ENCODE measurements at places on chromosomes 2 and 18. TPM values are rescaled to one million over a fixed set of nuclear protein-coding genes. Genes with fewer than 3 reads are reported as not detected.
A peak's percentile ranks its signal among the peaks of the same experiment; 100 is the strongest.

DNA sequence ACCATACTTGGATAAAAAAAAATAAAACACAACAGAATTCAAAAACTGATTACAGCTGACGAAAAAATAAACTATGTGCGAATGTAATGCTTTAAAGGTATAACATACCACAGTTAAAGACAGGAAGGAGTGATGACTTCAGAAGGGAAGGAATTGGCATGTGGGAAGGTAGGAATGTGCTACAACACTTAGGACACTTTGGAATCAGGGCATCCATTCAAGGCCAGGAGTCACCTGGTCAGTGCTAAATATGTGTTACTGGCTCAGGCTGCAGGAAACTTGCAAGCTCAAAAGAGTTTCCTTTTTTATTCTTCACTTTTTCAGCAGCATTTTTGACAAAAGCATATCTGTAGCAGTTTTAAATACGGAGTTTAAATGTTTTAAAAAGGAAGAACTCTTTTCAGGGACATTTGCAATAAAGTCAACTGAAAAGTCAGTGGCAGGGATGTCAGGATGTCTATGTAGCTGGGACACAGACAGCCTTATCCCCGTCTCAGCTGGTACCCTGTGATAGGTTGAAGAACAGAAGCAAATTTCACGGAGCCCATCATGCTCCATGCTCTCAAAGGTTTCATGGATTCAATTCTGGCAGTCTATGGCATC, 138.0 kb upstream of the KLHL14 start:
- no peak for DNase-seq

- DNase-seq = no peak
These were observed 1.5 kb downstream of the ARPC2 start for GRCh38 chr2:218218268-218219185.

DNA sequence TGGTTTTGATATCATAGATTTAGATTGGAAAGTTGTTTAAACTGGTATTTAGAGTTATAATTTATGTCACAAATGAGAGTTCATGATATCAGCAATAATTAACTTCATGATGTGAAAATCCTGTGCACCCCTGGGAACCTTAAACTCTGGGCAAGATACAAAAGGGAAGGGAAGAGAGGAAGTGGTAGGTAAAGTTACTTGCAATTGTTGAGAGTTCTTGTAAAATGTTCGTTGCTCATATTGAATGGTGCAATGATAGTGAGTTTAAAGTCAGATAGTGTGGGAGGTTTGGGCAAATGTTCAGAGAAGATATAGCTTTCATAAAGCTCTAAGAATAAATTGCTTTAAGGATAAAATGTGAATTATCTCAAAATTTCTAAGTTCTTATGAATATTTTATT, 75.4 kb downstream of the SP110 start:
- no peak for DNase-seq

DNA sequence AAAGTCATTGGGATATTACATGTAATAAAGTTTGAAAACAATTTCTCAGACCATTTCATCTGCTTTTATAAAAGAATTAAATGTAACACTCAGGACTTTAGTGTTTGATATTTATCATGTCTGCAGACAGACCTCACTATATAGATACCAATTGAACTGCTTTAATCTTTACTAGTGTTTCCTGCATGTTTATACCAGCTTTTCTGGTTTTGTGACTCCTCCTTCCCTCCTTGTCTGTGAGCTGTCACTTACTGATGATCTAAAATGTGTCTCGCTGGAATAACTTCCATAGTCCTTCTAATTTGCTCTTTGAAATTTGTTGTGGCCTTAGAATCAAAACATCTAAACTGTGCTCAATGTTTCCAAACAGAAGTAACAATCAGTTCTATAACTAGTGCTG, 71.3 kb upstream of the TWSG1 start:
- DNase-seq = no peak

- DNase-seq = no peak
These were observed 60.4 kb upstream of the HAAO start for GRCh38 chr2:42852798-42853197.

DNA sequence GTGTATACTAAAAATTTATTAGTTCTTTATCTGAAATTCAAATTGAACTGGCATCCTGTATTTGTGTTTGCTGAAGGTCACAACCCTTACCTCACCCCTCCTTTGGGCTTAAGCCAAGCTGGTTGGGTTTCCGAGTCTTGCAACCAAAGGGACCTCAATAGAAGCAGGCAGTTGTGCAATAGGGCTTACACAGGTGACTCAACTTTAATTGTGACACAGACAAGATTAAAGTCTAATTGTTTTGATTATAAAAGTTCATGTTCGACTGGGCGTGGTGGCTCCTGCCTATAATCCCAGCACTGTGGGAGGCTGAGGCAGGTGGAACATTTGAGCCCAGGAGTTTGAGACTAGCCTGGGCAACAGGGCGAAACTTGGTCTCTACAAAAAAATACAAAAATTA, 71.5 kb downstream of the RAB31 start:
- DNase-seq = peak; percentile 47

DNA sequence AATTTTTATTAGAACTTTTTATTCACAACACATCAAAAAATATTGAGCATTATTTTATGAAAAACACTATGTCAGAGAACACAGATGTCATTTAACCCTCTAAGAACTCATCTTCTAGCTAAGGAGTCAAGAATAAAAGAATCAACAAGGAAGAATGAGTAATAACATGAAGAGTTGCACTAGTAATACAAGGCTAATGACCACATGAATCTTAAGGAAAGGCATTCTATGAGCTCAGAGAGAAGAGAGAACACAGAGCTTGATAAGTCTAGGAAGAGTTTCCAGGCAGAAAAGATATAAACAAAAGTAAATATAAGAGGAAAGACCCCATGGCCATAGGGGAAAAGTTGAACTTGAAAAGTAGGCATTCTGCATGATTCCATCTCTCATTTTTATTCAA, 166.5 kb downstream of the MAIP1 start:
- no peak for DNase-seq

DNA sequence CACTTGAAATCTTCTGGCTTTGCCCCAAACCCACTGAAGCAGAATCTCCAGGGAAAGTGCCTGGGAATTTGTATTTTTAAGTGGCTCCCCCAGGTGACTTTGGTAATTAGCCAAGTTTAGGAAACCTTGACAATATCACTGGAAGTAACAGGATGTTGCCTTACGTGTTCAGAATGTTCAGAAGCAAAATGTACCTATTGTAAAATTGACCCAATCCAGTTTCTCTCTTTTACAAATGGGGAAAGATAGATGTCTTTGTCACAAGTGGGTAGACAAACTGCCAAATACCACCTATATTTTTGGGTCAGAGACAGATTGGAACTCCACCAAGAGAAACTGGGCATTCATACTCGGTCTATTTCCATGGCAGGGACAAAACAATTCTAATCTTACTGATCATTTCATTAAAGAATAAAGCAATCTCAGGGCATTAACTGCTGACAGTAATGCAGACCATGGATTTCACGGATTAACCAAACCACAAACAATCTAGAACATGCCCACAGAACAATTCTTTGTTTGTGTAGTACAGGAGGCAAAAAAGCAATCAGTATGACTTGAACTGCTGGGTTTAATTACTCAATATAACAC, 255.8 kb downstream of the ERBB4 start:
- no peak for DNase-seq

- no peak for DNase-seq
These were observed 5.4 kb downstream of the ZNF521 start for GRCh38 chr18:25346561-25346960.

DNA sequence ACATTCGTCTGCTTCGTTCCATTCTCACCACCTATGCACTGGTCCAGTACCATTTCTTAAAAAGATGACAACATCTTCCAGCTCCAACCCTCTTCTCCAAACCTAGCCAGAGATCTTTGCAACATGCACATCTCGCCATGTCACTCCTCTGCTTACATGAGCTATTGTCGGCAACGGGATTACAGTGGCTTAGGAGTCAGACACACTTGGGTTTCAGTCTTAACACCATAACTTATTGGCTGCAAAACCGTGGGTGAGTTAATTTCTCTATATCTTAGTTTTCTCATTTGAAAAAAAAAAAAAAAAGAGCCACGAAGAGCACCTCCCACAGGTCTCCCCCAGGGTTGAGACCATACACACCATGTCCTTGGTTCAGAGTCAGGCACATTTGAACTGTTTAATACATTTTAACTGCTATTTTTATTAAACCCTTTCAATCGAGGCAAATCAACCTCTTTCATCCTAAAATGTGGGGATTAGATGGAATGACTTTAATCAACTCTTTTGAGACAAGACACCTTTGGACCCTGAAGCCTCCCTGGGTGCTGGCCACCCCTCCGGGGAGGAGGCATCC, 889 bp downstream of the ANKRD29 start:
- DNase-seq = no peak

GRCh38 chr2:215511454-215512346, 75.8 kb upstream of the FN1 start:
- DNase-seq = no peak

- peak; percentile 90 for DNase-seq
These were observed 2.7 kb upstream of the PID1 start for GRCh38 chr2:229273723-229274338.

DNA sequence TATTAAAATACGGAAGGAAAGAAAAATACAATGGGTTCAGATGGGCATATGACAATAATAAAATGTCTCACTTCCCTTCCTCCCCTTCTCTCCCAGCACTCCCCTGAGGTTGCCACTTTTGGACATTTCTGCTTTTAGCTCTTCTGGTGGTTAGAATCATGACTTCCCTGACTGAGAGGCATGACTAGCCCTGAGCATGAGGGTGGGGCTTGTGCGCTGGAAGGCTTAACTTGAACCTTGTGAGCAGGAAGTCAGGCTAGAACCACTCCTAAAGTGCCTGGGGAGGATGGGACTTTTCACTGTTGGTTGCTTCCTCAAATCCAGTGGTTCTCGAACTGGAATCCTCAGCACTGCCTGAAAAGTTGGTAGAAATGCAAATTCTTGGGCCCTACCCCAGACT, 19.7 kb upstream of the ARHGAP25 start:
- DNase-seq = no peak

DNA sequence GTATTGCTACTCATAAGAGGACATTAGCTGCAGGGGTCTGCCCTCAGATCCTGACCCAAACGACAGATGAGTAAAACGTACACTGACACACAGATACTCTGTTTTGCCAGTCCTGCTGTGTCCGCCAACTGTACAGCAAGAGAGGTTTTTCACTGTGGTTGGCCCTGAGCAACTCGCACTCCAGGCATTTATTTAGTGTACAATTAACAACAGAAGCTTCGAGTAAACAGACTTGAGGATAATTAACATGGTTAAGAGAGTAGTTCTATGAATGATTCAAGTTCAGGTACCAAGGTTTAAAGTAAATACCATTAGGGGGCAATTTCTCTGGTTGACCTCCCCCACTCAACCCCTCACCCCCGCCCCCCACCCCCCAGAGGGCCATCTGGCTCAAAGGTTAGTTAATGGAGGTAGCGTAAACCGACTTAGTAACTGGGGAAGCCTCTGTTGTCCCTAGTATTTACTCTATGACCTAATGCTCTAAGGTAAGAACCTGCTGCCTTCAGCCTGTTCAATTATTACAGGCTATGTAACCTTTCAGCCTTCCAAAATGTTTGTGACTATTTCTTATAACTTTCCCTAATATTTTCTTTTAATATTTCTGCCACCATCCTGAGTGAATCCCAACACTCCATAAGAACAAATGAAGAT, 103.9 kb upstream of the XIRP2 start:
- no peak for DNase-seq

DNA sequence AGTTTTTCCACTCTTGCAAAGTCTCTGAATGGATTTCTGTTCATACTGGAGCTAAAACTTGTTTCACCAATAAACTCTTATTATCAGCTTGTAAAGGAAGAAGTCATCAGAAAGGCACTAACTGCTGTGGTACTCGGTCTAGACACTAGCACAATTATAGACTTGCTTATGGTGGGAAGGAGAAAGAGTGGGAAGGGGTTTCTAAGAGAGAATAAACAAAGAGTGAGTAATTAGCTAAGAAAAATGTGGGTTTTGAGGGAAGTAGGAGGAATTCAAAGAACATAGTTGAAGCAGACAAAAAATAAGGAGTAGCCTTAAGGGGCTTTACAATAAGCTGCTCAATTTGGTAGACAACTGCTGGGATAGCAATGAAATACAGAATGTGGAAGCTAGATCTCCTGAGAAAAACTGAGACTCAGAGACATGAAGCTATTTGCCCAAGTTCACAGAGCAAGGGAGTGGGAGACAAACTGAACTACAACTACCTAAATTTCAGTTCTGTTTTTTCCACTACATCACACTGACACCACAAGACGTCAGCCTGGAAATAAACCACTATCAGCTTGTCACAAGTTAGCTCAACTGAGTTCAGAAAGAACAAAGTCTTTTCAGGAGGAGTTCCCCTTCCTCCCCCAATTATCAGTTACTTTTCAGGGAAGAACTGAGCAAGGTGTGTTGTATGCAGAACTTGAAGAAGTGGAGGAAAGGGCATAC, 59.7 kb downstream of the MAP4K3 start:
- no peak for DNase-seq

DNA sequence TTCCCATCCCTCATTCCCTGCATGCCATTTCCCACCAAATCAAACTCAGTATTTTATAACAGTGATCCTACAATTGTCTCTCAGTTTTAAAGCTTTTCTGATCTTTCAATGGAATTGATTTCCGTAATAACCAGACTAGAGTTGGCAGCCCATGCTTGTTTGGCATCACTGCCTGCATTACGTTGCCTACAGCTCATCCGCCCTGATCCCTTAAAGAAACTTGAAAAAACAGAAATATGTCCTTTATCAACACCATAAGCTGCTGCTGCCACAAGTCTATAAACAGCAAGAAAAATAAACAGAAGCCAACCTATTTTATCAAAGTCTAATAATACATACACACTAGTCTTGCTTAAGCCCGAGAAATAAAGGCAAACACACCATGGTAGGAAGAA, 331.0 kb downstream of the METTL4 start:
- no peak for DNase-seq

DNA sequence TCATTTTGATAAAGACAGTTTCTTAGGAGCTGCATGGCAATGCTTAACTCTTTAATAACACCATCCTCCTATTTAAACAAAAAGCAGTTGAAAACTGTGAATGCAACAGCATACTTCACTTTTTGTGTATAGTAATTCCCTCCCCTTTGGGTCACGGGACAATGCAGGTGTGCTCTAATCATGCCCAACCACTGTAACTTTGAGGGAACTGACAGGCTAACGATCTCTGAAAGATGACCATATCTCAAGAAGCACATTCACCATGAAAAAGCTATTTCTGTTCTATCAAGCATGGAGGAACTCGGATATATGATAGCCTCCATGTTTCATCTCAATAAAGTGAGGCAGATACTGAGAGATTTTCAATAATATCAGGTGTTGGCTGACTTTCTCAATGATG, 81.1 kb upstream of the CD226 start:
- DNase-seq = no peak

GRCh38 chr2:189621781-189622180, 39.5 kb upstream of the ASNSD1 start:
- no peak for DNase-seq

- DNase-seq = no peak
These were observed 48.1 kb upstream of the RAPH1 start for GRCh38 chr2:203583084-203583695.

The TLX2 gene
- 0.40 TPM for total RNA-seq

The MEP1B gene
- not detected for total RNA-seq

The EVX2 gene
- total RNA-seq = not detected

The GDF7 gene
- under 0.01 TPM for total RNA-seq

The FASTKD1 gene
- 45.4 TPM for total RNA-seq

The NPAS2 gene
- 30.6 TPM for total RNA-seq

The SNTG2 gene
- not detected for total RNA-seq

The APLF gene
- 0.46 TPM for total RNA-seq

The PAX8 gene
- 1.4 TPM for total RNA-seq
